ENCODE measurements at places on chromosomes 2 and 18.

DNA sequence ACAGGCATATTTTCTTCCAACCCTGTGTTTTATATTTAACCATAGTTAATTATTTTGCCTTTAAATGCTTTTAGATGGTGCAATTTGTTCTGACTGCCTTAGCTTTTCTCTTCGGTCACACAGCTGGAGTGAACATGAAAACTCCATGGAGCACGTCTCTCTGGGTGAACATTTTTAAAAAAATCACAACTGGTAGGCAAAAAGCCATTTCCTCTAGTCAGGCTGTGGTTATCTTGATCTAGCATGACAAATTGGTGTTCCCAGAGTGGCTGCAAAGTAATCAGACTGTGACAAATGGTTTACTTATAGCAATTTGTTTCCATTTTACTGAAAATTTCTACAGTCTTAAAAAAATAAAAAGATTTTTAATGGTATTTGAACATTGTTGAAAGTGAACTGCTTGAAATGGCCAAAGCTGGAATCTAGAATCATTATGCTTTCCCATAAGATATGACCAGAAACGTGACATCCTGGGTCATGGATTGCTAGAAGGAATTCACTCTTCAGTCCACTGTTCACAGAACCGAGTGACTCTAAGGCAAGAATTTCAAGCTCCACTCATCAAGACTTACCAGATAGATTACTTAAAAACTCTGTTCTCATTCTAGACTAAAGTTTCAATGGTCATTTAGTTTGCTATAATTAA lies 703.6 kb downstream of the CPS1 start:
- no peak for DNase-seq

- DNase-seq = no peak
These were observed 187.1 kb upstream of the OSR1 start for GRCh38 chr2:19545507-19545906.

DNA sequence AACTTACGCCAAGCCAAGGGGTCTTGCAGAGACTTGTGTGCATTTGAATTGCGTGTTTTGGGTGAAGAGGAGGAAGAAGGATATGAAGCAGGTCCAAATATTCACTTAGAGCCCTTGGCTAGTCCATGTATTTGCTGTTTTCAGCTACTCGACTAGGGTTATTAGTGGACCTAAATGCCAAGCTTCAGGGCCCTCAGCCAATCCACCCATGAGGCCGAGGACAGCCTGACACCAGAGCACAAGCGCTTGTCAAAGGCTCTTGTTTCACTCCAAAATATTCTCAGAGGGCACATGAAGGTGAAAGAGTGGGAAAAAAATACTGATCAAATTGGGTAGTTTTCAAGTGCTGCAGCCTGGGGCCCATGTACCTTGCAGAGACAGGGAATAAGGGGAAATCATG lies 174.8 kb upstream of the ACAA2 start:
- no peak for DNase-seq

DNA sequence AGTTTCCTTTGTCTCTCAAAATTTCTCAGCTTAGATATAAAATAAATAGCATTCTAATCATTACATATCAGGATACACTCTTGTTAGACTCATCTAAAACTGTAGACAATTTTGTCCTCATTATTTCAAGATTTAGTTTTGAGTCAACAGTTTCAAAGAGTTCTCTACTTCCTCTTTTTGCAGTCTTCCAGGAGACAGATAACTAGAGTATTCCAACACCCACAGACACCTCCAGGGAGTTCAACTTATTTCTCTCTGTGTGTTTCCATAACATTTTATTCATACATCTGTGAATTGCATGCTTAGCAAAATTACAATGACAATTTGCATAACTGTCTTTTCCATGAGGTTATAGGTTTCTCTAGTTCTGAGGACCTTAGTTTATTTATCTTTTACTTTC lies 166.6 kb upstream of the HNMT start:
- DNase-seq = no peak

- no peak for DNase-seq
These were observed 7.0 kb downstream of the XIRP2 start for GRCh38 chr2:166895243-166895642.

GRCh38 chr2:240463866-240464481 lies 28.5 kb downstream of the GPC1 start:
- DNase-seq = no peak

DNA sequence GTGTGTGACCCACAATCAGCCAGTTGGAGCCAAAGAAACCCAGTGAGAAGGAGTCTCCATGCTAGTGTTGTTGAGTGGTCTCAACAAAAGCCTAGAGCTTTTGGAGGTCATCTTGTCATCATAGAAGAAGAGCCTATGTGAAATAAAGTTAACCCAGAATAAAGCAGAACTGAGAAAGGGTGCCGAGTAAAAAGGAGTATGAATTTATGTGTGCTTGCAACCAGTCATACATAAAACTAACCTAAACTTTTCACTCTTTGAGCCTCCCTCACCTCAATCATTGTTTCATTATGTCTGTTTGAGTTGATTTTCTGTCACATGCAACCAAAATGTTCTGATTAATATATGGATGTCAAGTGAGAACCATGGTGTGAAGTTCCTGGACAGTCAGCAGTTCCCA lies 599.3 kb upstream of the ZEB2 start:
- DNase-seq = no peak

DNA sequence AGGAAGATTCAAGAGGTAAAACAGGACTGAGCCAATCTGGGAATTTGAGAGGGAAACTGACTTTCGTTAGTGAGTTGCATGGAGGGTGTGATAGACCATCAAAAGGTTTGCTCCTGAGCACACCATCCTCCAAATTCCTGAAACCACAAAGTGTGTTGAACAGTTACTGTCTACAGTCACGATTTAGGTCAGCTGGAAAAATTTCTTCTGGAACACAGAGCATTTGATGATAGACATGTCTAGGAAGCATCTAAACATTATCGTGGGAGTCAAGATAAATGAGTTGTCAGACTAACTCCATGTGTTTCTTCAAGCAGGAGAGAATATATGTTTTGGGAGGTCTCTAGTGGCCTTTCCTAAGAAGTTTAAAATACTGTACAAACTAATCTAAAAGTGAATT lies 449.4 kb upstream of the SLC14A2 start:
- DNase-seq = no peak

- DNase-seq = no peak
These were observed 1.3 kb upstream of the PDK1 start for GRCh38 chr2:172554352-172555271.

GRCh38 chr18:45688833-45689232 lies 35.1 kb upstream of the SLC14A1 start:
- no peak for DNase-seq

DNA sequence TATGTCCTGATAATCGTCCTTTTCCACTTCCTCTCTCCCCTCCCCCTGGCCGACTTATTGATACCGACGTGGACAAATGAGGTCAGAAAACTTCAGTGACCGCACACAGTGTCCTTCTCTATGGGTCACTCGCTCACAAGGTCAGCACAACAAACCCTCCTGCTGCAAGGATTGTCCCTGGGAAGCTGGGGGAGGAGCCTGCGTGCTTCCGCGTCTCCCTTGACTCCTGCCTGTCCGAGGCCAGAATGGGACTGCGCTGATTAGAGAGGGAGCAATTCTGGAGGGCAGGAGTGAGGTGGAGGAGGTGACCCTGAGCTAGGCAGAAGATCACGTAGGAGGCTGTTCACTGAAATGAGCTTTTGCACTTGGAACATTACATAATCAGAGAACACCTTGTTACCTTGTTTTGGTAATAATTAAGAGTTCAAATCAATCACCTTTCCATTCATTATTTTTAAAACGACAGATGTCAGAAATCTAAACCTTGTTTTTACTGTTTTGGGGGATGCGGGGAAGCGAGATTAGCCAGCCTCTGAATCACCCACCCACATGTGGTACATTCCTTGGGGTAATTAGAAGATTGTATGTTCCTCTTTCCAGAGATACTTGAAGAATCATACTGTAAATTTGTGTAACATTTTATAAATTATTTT lies 70.6 kb downstream of the CTAGE1 start:
- peak; percentile 64 for DNase-seq

DNA sequence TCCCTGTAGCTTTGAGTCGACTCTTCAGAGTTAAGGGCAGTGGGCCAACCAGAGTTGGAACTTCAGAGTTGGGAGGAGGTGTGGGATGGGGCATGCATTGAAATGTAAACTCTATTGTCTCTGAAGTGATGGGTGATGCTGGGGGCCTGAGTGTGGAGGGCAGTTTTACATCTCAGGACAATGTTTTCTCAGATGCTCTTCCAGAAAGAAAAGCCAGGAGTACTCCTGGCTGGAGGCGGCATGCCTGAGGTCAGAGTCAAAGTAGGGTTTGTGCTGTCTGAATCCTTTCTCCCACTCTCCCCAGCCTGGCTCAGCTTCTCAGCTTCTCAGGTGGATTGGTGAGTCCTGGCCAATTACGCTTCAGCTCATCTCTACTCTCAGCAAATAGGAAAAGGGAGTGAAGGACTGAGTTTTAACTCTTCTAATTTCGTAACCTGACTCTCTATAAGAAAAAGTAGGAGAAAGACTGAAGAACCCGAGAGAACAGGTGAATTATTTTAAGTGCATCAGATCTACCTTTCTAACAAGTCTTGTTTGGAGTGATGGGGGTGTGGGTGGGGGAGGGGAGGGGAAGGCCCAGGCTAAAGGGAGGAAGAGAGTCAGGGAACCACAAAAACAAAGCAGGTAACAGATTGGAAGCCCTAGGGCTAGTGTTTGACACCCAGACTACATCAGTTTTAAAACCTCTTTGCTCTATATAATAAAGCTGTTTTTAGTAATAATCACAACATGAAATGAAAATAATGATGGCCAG lies 107.5 kb upstream of the PELI1 start:
- peak; percentile 75 for DNase-seq

- DNase-seq = no peak
These were observed 186.8 kb downstream of the TMEM247 start for GRCh38 chr2:46666044-46666679.

GRCh38 chr2:64448041-64448426 lies 5.9 kb upstream of the LGALSL start:
- DNase-seq = no peak

DNA sequence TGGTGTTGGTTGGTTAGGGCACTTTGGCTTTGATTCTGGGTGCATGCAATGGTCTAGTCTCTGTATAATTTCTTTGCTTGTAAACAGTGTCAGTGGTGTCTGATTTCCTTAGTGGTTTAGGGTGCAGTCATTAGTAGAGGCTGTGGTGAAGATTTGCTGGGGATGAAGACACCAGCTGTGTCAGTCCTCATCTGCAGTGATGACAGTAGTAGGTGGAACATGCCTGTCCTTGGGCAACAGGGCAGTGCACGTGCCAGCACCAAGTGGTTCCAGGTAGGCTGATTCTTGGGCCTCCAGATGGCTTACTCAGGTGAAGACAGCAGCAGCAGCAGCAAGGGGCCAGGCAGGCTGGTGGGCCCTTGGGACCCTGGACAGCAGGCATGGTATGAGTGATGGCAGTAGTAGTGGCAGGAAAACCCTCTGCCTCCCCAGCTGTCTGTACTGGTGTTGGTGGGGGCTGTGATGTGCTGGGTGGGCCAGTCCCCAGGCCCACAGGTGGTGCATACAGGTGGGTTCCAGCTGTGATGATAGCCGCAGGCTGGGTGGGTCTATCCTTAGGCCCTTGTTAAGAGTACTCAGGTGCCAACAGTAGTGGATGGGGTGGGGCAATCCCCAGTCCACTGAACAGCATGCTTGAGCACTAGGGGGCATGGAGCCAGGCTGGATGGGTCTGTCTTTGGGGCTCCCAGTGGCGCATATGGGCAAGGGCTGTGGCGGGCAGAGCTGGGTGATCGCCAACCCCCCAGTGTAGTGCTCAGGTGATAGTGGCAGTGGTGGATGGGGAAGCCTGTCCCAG lies 140.7 kb upstream of the THUMPD2 start:
- no peak for DNase-seq

GRCh38 chr2:25912851-25913695 lies 34.8 kb upstream of the ASXL2 start:
- DNase-seq = no peak

DNA sequence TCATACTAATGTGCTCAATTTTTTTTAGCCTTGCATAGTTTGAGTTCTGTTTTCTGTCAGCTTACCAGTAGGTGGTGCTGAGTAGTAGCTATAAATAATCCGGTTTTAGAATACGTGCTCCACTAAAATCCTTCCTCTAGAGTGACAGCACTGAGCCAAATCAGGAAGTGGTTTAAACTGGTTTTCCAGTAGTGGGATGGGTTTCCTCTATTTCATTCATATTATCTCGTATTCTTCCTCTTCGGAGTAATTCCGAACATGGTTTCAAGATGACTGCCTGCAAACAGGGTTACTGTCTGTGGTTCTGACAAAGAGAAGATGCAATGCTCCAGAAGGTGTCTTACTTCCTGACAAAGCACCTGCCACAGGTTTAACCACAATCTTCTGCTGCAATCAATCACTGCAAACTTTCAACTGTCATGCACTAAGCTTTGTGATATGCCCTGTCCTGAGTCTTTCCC lies 496.9 kb upstream of the VRK2 start:
- no peak for DNase-seq

GRCh38 chr18:43720041-43720440 lies 442.8 kb upstream of the SYT4 start:
- DNase-seq = no peak

DNA sequence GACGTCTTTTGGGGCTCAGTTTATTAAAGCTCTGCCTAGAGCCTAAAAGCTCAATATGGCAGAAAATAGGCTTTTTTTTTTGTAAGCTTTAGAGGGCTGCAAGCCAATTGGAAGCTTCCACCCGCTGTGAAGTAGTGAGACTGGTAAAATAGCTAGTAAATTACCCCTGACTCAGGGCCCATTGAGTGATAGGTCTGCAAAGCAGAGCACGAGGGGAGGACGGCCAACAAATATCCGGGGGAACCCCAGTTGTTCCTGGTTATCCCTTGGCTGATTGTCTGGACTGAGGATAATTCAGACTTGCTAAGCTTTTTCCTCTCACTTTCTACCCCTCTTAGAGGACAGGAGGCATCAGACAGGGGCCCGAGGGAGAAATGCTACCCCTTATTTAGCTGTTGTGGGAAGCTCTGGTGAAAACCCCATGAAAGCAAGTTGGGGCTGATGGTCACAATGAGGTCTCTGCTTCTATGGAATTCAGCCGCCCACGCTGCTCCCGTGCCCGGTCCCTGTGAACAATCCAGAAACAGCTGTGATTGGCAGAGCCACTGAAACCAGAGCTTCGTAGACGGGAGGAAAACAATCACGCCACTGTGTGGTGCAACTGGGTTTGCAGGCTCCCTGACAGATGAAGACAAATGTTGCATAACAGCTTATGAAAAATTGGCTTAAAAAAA lies 141.9 kb upstream of the LGALSL start:
- DNase-seq = peak; percentile 49
